Left lung (tissue), 14 donors: ENCODE measurements at places on chromosomes 16 and 17.

- no peak for DNase-seq
Measured at GRCh38 chr17:55334881-55335540, 70.3 kb downstream of the HLF start.

DNA sequence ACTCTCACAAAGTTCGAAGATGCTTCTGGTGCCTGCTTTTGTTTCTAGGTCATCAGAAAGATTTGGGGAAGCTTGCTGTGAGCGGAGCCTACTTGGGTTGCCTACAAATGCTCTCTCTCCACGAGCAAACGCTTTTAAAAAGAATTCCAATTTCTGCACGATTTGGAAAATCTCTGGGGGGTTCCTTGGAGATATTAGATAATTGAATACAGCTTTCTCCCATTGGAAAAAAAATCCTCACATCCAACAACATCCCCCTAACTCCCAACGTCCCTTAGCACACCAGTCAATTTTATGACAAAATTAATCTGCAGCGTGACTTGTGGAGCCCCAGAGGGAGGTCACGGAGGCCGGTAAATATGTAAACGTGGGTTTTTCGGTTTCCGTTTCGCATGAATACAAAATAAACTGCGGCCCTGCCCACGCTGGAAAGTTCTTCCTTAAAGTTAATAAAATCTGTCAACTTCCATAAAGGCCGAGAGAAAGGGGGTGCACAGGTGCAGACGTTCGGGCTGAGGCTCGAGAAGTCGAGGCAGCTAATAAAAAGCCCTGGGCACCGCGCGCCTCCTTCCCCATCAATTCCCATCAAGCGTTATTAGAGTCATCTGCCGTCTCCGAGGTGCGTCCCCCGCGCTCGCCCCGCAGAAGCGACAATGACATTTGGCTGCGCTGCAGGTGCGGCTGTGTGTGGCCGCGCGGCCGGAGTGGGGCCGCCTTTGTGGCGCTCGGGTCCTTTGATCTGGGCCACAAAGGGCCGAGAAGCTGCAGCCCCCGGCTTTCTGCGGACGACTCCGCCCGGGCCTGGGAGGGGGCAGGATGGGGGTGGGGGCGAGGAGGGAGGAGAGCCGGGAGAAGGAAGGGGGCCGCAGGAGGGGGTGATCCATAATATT is 37.6 kb downstream of the SALL1 start:
- no peak for DNase-seq

DNA sequence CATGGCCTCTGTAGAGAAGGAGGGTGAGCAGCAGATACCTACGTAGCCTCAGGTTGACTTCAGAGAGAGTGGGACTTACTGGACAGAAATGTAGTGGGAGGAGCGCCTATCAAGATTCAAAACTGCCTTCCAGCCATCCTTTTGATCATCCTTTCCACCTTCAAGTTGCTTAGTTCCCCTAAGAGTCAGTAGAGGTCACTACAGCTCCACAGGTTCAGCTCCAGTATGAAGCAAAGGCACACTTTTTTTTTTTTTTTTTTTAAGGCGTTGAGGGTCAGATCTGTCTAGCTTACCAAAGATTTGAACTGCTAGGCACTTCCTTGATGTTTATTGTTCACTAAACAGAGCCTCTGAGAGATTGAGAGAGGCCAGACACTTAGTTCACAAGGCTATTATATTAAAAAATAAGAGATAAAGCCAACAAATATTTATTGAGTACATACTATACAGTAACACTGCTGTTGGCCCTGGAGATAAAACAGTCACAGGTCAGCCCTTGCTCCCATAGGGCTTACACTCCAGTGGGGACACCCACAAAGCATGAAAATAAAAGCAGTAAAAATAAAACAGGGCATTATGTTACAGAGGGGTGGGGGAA is 3.1 kb downstream of the RNF227 start:
- no peak for DNase-seq

GRCh38 chr17:52604105-52604504 is 445.6 kb upstream of the CA10 start:
- DNase-seq = no peak

GRCh38 chr16:64165368-64165767 is 956.5 kb downstream of the CDH11 start:
- no peak for DNase-seq

GRCh38 chr17:80780381-80781198 is 211.1 kb upstream of the CHMP6 start:
- peak; percentile 15 for DNase-seq

GRCh38 chr16:67254801-67255552 is 6.2 kb downstream of the SLC9A5 start:
- no peak for DNase-seq

- peak; percentile 41 for DNase-seq
Measured at GRCh38 chr17:72465191-72466024, 344.6 kb downstream of the SOX9 start.

GRCh38 chr16:85707528-85708095 is 18.9 kb upstream of the GINS2 start:
- DNase-seq = peak; percentile 44
